DMS153 (cell line): ENCODE measurements at places on chromosomes 12 and 14.
A peak's percentile ranks its signal among the peaks of the same experiment; 100 is the strongest.

- no peak for DNase-seq
Observed at GRCh38 chr12:106282457-106283097, 20.0 kb upstream of the TCP11L2 start.

DNA sequence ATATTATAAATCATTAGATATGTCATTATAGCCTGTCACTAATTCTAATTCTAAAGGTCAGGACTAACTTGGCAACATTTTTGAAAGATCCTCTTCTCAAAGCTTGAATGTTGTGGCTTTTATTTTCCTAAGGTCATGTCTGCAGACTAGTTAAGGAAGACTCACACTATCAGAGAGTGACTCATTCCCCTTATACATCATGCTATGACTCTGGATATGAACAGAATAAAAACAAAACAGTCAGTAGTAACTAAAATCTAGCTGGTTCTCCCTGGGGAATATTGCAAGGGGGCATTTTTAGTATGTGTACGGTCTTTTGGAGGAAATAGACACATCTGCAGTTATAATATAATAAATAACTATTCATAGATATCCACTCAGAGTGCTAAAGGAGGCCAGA, 170.6 kb downstream of the SLC2A13 start:
- no peak for DNase-seq

DNA sequence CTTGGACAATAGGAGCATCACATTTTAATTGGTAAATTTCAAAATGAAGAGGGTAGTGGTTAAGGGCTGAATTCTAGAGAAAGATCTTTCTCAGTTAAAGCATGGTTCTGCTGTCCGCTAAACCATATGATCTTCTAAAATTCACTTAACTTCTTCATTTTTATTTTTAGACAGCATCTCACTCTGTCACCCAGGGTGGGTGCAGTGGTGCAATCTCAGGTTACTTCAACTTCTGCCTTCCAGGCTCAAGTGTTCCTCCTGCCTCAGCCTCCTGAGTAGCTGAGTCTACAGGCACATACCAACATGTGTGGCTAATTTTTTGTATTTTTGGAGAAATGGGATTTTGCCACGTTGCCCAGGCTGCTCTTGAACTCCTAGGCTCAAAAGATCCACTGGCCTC, 226.7 kb upstream of the ABCD2 start:
- DNase-seq, result no peak

DNA sequence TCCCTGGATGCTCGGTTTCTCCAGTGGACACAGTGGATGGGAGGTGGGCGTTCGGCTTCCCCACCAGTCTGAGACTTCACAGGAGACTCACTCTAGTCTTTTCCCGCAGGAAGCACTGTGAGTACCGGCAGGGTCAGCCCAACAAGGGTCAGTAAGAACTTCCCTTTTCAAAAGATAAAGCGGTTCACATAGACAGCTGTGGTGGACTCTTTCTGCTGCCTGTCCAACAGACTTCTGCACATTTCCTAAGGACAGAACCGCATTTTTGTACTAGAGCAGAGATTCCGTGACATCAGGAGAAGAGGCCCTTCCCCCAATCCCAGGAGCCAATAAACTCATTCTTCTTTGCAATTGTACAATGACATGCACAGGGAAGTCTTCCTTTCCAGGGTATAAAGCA, 10.4 kb downstream of the LTBR start:
- no peak for DNase-seq

DNA sequence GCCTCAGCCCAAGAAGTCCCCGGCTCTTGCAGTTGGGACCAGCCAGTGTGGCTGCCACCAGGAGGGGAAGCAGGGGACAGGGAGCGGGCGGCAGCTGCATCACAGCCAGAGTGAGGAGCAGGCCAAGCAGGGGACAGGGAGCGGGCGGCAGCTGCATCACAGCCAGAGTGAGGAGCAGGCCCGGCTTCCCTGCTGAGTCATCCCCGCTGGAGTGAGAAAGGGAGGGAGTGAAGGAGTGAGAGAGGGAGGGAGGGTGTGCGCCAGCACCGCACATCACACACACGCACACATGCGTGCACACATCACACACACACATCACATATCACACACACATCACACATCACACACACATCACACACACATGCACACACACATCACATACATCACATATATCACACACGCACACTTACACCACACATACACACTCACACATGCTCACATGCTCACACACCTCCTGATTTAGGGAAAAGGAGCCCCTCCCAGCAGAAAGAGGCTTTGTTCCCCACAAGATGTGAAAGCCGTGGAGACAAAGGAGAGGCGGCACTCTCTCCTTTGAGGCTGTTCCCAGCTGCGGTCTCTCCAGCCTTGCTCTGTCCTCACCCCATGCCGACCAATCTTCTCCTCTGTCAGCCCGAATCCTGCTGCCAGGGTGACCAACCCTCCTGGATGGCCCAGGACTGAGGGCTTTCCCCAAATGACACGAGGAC, 16.7 kb upstream of the ZDHHC22 start:
- peak; percentile 75 for DNase-seq
